ENCODE measurements at places on chromosomes 3 and 15.

DNA sequence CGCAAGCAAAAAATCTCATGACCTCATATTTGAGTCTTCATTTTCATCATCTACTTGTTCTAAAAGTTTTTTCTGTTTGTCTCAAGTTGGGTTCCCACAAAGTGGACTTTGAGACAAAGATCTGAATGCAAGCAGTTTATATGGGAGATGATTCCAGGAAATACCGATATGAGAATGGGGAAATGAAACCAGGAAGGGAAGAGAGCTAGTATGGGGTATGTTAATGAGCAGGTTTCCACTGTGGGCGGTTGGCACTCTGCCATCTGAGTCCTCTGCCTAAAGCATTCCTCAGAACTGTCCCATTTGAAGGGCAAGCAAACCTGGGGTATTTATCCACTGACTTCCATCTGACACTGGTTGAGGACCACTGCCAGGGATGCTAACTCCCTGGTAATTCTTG, 8.8 kb downstream of the ADPRH start:
- DNase-seq: no peak

- no peak for DNase-seq
Observed at GRCh38 chr15:81002331-81003096, 1.8 kb downstream of the TLNRD1 start.

- DNase-seq: no peak
Observed at GRCh38 chr15:83144771-83145170, 37.3 kb downstream of the TM6SF1 start.

- no peak for DNase-seq
Observed at GRCh38 chr3:194287977-194288706, 63.0 kb downstream of the CPN2 start.

DNA sequence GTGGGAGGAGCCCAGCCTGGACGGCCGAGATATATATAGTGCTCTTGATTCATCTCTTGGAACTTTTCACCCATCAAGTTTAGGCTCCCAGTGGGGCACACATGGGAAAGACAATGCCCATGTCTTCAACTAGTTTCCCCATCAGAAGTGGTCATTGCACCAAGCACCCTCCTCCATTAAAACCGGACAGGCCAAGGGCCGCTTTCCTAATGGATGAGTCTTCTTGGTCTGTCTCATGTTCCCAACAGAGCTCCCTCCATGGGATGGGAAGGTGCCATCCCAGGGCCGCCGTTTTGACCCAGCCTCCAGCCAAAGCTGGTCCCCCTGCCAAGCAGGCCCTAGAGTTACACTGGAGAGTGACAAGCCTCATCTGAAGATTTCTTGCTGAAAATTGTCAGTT, 34.7 kb upstream of the UBE2Q2 start:
- no peak for DNase-seq

DNA sequence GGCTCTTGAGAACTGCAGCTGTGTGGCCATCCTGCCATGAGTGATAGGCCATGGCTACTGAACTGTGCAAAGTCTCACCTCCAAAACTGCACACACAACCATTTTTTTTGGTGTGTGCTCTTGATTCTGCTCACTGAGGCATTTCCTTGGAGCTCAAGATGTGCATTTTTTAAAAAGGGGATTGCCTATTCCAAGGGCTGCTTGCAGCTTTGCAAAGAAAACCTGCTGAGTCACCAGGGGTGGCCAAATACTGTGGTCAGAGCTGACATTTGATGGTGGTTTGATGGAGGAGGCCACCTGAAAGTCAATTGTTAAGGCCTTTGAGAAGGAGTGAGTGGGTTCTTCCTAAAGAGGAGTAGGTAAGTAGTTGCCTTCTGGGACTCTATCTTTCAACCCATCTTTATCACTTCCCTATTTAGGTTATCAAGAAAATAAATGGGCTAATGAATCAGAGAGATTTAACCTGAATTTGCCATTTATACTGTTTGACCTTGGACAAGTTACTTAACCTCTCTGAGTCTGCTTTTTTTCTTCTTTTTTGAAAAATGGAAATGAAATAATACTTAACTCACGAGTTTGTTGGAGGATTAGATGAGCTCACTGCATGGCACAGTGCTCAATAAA, 87.9 kb downstream of the CHST2 start:
- no peak for DNase-seq

GRCh38 chr3:48012659-48013058, 3.6 kb downstream of the MAP4 start:
- no peak for DNase-seq

DNA sequence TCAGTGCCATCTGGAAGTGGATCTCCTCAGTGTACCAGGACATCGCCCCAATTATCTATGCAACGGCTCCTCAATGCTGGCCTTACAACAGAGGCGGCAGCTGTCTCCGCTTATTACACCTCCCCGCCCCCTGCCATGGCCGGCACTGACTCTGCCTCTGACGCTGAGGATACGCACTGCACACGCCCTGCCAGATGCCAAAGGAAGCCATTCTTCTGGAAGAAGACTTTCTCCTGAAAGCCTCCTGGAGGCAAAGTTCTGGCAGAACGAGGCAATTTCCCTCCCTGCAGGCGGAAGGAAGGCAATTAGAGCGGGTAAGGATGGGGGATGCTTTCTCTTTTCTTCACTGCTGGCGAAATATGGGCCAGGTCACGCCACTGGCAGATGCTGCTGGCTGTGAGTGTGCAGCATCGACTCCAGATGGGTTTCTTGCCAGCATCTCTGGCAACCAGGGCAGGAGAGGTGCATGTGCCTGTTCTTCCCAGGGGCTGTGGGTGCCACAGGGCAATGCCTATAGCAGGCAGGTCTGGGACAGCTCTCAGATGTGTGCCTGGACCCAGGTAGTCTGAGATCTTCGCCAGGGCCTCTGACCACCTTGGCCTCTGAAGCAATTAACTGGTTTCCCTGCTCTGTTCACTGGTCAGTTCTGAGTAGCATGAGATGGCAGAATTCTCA, 62.2 kb upstream of the MRPS22 start:
- no peak for DNase-seq

DNA sequence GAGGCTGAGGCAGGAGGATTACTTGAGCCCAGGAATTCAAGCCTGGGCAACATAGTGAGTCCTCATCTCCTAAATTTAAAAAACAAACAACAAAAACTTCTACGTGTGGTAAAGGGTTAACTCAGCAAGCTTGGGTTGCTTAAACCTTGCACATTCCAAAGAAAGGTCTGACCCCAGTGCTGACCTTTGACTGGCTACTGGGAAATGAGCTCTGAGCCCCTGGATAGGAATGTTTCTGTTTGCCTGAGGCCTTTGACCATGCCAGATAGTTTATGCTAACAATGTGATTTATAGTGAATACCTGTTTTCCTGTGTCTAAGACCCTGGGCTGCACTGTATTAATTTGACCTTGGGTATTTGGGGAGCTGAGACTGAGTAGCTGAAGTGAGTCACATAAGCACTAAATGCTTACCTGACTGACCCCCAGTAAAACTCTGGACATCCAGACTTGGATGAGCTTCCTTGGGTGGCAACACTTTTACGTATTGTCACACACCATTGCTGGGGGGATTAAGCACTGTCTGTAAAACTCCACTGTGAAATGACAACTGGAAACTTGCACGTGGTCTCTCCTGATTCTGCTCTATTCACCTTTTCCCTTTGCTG, 20.7 kb downstream of the TCAIM start:
- DNase-seq: no peak

- DNase-seq: no peak
Observed at GRCh38 chr15:52112203-52112750, 298 bp downstream of the BCL2L10 start.

- DNase-seq: no peak
Observed at GRCh38 chr3:45332901-45333407, 55.4 kb upstream of the LARS2 start.

- DNase-seq: no peak
Observed at GRCh38 chr3:128874481-128875180, 4.8 kb upstream of the ACAD9 start.

DNA sequence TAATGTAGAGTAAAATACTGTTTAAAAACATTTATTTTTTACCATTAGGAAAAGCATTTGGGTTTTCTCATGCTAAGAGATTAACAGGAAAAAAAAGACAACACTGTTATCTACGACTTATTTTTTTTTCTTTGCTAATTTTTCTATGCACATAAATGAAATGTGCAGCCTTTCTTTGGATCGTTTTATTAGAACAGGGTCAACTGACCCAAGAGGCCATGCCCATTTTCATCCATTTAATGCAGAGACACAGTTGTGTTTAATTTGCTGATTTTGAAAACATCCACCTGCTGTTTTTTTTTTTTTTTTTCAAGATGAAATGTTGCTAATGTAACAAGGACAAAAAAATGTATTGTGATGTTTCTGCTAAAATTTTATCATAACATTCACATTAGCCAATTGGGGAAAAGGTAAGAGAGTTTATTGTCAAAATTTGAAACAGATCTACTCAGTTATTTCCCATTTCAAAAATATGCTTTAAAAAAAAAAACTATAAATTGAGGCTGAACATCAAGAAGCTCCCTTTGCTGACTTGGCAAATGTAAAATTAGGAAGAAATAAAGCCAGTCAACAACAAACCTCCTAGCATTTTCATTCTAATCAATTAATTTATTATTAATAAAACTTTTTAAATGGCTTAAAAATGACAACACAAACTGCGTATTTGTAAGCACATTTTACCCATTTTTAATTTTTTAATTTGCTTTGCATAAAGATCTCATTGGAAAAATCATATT, 485.2 kb downstream of the ROBO2 start:
- no peak for DNase-seq

- DNase-seq: no peak
Observed at GRCh38 chr15:59380902-59381610, 8.4 kb upstream of the MYO1E start.

GRCh38 chr3:72559385-72559784, 288.9 kb downstream of the SHQ1 start:
- no peak for DNase-seq

GRCh38 chr3:172846706-172847105, 96.2 kb downstream of the ECT2 start:
- no peak for DNase-seq
